ENCODE measurements at places on chromosomes 16 and 17. TPM values are rescaled to one million over a fixed set of nuclear protein-coding genes. Genes with fewer than 3 reads are reported as not detected.

The KCTD19 gene
- total RNA-seq, result 0.62 TPM

The CCNF gene
- total RNA-seq, result 35.8 TPM

GRCh38 chr16:17026600-17027242 is 444.0 kb downstream of the XYLT1 start:
- no peaks in the 10 kb centered on the region for H3K36me3 ChIP-seq
- DNase-seq, result no peak
- no peak overlapping the region for H3K27ac ChIP-seq
- no peaks in the 10 kb centered on the region for H3K27me3 ChIP-seq

DNA sequence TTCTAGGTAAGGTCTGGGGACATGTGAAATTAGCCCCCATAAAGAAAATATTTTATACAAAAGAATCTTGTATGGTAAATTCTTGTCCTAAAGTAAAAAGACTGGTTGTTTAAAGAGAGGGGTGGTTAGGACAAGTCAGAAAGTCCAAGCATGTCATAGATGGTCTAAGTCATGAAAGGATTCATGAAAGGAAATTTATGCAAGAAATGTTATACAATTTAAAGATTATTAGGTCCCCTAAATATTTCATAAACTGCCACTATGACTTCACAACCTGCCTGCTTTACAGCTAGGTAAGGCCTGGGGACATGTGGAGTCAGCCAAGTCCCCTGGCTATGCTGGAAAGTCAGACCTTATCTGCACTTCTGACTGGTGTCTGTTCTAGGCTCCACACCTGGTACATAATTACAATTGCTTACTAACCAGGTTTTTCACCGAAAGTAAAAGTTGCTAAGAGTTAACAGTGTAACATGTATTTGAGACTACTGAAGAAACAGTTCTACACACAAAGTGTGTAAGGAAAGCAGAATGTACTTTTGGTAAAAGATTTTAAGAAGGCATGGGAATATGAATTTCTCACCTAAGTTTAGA is 17.0 kb downstream of the N4BP1 start:
- H3K27ac ChIP-seq, result no peak overlapping the region
- H3K4me3 ChIP-seq, result no peak overlapping the region
- H3K36me3 ChIP-seq, result no peaks in the 10 kb centered on the region
- no peak for DNase-seq
- H3K27me3 ChIP-seq, result no peaks in the 10 kb centered on the region

GRCh38 chr17:79000396-79001189 is 9.0 kb downstream of the CANT1 start:
- H3K4me3 ChIP-seq, result no peak overlapping the region
- H3K36me3 ChIP-seq, result peaks cover 13% of the 10 kb centered on the region
- H3K4me1 ChIP-seq, result peaks cover 6% of the 10 kb centered on the region
- H3K27ac ChIP-seq, result no peak overlapping the region
- no peak for DNase-seq

DNA sequence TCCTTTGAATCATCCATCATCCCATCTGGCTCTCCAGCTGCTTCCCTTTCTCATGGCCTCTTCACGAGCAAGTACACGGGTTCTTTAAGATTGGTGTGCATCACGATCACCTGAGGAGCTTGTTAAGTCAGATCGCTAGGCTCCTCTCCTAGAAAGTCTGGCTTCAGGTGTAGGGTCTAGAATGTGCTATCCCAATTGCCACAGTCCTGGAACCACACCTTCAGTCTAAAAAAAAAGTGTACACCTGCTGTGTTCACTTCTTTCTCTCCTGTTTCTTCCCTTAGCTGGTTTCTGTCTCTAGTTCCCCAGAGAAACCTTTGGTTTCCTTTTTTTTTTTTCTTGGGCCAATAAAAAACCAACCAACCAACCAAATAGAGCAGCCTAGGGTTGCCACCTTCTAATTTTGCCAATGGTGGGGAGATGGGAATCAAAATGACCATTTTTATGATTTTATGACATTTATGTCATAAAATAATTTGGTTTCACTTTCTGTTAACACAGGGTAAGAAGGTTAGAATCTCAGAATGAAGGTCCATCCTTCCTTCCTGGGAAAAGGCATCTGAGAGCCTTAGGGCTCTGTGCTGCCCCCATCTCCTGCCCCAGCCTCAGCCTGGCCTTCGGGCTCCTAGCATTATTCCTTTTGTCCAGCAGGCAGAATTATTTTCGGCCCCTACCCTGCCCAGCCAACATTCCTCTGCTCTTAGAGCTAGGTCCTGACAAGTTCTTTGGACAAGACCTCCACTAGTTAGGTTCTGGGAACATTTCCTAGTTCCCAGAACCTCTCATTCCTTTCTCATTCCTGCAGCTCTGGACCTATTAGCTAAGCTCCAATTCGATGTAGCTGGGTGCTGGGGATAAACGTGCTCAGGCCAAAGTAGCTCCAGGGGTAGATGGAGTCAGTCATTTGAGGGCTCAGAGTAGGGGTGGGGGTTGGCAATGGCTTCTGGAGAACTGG is 1.9 kb upstream of the GGT6 start:
- no peaks in the 10 kb centered on the region for H3K27me3 ChIP-seq
- no peak for DNase-seq
- H3K4me3 ChIP-seq, result no peak overlapping the region

DNA sequence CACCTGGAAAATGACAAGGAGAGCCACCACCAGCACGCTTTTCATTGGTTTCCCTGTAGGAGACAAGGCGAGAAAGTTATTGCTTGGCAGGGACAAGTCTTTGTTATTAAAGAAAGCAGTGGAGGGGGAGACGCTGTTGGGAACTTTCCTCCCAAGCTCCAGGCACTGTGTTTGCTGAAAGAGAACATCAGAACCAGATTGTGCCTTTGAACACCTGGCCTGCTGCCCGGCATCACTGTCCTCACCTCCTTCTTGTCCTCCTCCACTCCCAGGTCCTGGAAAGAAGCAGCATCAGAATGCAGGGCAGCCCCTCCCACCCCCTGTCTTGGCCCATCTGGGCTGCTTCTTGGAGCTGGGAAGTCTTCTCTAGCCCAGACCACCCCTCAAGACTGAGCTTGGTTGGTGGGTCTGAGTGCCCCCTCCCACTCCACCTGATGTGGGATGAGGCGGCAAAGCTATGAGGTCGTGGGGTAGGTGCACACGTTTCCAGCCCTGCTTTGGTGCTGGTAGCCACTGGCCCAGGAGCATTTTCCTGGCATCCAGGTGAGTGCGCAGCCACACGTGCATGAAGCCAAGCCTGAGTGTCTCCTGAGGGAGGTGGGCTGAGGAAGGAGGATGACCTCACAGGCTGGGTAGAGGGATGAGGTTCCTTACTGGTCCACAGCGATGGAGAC is 6.2 kb downstream of the CCR7 start:
- no peaks in the 10 kb centered on the region for H3K36me3 ChIP-seq
- H3K27ac ChIP-seq, result no peak overlapping the region
- no peak for DNase-seq
- peaks cover 14% of the 10 kb centered on the region for H3K4me1 ChIP-seq

DNA sequence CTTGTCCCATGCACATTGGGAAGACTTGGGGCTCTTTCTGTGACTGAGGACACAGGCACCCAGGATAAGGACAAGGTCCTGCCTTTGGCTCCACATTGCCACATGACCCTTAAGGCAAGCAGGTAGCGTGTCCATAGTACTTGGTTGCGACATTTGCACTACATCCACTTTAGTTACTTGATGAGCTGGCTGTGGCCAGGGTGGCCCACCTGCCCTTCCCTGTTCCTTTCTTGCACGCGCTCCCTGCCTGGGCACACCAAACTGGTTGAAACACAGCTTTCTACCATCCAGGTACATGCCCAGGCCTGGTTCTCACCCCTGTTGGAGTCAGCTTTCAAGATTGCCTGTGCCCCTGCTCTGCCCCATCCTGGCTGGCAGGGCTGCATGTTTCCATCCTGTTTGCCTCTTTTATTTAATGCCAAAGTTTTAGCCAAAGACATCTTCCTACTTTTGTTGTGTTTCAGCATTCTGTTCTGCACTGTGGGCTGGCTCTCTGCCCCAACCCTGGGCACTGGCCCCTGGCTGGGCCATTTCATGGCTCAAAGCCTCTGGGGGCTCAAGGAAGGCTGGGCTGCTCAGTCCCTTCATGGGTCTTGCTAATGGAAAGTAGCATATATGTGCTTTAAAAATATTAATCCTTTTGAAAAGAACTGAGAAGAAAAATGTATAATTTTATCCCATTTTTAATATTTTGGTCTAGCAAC is 3.2 kb downstream of the B3GNT9 start:
- DNase-seq, result no peak
- H3K27me3 ChIP-seq, result no peaks in the 10 kb centered on the region
- peaks cover 5% of the 10 kb centered on the region for H3K36me3 ChIP-seq
- no peak overlapping the region for H3K4me3 ChIP-seq
- H3K4me1 ChIP-seq, result peaks cover 5% of the 10 kb centered on the region
- H3K27ac ChIP-seq, result no peak overlapping the region

The NIP7 gene
- total RNA-seq, result 35.3 TPM

- no peak for DNase-seq
- H3K4me3 ChIP-seq, result no peak overlapping the region
- H3K27me3 ChIP-seq, result no peaks in the 10 kb centered on the region
- H3K36me3 ChIP-seq, result no peaks in the 10 kb centered on the region
- H3K27ac ChIP-seq, result no peak overlapping the region
These were observed 39.8 kb upstream of the RASD1 start for GRCh38 chr17:17535957-17536356.

The SMIM36 gene
- total RNA-seq, result not detected

The IQCK gene
- 15.5 TPM for total RNA-seq

The SOST gene
- not detected for total RNA-seq

DNA sequence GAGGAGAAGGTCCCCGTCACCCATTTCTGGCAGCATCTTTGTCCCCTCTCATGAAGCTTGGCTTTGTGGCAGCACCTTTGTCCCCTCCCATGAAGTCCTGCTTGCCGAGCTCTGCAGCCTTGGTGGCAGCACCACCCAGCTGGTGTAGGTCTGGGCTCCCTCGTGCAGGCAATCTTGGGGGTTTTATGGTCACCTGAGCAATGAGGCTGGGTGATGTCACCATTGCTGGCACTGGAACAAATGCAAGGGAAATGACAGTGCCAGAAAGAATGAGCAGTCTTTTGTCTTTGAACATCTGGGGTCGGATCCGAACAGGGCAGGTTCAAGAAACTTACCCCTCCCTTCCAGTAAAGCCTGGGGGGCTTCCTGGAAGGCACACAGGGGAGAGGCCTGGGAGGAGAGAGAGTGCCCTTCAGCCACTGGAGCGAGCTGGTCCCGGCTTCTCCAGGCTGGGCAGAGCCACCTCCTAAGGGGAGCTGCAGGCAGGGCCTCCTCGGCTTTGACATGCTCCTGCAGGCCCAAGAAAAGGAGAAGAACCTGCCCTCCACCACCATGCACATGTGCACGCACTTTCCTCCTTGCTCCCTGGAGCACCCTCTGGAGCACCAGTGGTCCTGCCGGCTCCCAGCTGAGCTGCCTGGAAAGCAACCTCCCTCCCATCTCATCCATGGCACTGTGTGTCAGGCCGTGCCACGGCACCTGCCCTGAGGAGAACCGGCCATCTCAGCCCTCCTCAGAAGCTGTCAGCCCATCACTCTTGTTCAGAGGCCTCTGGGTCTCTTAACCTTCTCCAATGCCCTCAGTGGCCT is 16.0 kb downstream of the BTBD17 start:
- DNase-seq, result no peak
- no peaks in the 10 kb centered on the region for H3K27me3 ChIP-seq
- no peaks in the 10 kb centered on the region for H3K4me1 ChIP-seq
- H3K36me3 ChIP-seq, result no peaks in the 10 kb centered on the region

GRCh38 chr16:85610059-85610445 is 3.1 kb upstream of the GSE1 start:
- no peak overlapping the region for H3K4me3 ChIP-seq
- no peaks in the 10 kb centered on the region for H3K27me3 ChIP-seq

- H3K27me3 ChIP-seq, result peaks cover 2% of the 10 kb centered on the region
- H3K4me1 ChIP-seq, result no peaks in the 10 kb centered on the region
- no peaks in the 10 kb centered on the region for H3K36me3 ChIP-seq
- DNase-seq, result no peak
These were observed 34.8 kb upstream of the CPHXL start for GRCh38 chr16:75761108-75761507.

The MSL1 gene
- 96.3 TPM for total RNA-seq

DNA sequence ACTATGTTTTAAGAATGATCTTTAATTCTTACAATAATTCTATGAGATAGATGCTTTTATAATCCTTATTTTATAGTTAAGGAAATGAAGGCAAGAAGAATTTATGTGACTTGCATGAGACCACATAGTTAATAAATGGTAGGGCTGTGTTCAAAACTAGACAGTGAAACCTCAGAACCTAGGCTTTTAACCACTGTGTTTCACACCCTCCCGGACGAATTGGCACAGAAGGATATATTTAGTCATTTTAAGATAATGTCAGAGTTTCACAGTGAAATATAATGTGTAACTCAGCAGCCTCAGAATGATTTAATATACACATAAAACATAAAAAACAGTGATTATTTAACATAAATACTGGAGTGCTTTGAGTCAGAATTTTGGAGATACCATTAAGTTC is 57.0 kb downstream of the NSRP1 start:
- no peak overlapping the region for H3K4me3 ChIP-seq
- no peaks in the 10 kb centered on the region for H3K27me3 ChIP-seq
- H3K4me1 ChIP-seq, result no peaks in the 10 kb centered on the region
- DNase-seq, result no peak
- H3K27ac ChIP-seq, result no peak overlapping the region

DNA sequence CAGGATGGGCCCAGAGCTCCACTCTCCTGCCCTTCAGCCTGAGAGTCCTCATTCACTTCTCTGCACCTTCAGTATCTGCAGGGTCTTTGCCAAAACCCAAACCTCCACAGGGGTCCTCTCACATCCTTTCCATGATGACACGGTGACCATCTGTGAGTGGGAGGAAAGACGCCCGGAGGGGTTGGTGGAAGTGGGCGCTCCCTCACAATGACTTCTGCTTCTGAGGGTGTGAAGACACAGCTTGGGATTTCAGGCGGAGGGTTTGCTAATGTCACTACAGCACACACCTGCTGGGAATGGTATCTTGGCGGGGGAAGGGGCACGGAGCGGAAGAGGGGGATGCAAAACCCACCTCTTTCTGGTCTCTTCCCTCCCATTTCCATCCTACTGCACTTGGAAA is 115.1 kb upstream of the SDK2 start:
- no peak overlapping the region for H3K27ac ChIP-seq
- H3K36me3 ChIP-seq, result no peaks in the 10 kb centered on the region
- DNase-seq, result no peak
- no peaks in the 10 kb centered on the region for H3K4me1 ChIP-seq

The KRTAP4-3 gene
- total RNA-seq, result not detected

The TNP2 gene
- total RNA-seq, result not detected

The CCL17 gene
- total RNA-seq, result not detected

GRCh38 chr17:55463600-55463999 is 42.0 kb upstream of the MMD start:
- no peaks in the 10 kb centered on the region for H3K36me3 ChIP-seq
- DNase-seq, result no peak
- H3K4me1 ChIP-seq, result no peaks in the 10 kb centered on the region
- no peak overlapping the region for H3K4me3 ChIP-seq
- no peak overlapping the region for H3K27ac ChIP-seq
- H3K27me3 ChIP-seq, result no peaks in the 10 kb centered on the region

GRCh38 chr17:15261258-15261801 is 3.8 kb downstream of the PMP22 start:
- H3K27ac ChIP-seq, result no peak overlapping the region
- H3K4me1 ChIP-seq, result peaks cover 9% of the 10 kb centered on the region
- H3K36me3 ChIP-seq, result no peaks in the 10 kb centered on the region
- DNase-seq, result no peak
- H3K27me3 ChIP-seq, result peaks cover 8% of the 10 kb centered on the region
